Upper lobe of left lung (tissue), 6 donors: ENCODE measurements at places on chromosomes 4 and X.

DNA sequence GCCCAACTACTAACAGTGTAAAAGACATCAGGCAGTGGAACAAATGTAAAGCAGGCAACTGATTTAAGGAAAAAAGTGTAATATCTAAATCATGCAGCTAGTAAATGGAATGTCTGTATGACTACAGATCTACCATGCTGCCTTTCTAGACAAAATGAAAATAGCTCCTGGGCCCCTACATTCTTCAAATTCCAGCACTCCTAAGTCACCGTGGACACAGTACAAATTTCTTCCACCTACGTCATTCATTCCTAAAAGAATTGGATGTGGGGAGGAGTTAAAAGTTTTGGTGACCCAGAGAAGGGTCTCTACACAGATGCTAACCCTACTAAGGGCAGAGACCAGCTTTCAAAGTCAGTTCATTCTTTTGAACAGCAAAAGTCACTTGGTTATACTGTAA lies 137.2 kb upstream of the ARHGEF9 start:
- no peak for DNase-seq

GRCh38 chr4:173503330-173504180 lies 26.5 kb downstream of the HAND2 start:
- DNase-seq, result no peak

GRCh38 chr4:1289207-1290164 lies at the start of gene MAEA:
MAEA (plus strand) TSS chr4:1289891; CDS start chr4:1289914, 23 bp downstream.
- peak; percentile 95 for DNase-seq

DNA sequence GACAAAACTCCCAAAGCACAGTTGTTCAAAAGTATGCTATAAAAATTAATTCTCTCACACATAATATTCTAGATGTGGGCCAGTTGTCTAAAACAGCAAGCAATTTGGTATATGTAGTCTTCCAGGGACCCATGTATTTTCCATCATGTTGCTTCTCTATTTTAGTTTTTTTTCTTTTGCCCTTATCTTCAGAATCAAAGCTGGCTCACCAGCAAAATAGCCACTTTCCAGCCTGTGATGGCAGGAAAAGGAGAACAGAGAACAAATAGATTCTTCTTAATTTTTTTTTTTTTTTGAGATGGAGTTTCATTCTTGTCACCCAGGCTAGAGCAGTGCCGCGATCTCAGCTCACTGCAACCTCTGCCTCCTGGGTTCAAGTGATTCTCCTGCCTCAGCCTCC lies 680.8 kb upstream of the TENM3 start:
- DNase-seq, result no peak

- DNase-seq, result no peak
Observed at GRCh38 chr4:29536745-29537144, 1183.4 kb upstream of the PCDH7 start.

DNA sequence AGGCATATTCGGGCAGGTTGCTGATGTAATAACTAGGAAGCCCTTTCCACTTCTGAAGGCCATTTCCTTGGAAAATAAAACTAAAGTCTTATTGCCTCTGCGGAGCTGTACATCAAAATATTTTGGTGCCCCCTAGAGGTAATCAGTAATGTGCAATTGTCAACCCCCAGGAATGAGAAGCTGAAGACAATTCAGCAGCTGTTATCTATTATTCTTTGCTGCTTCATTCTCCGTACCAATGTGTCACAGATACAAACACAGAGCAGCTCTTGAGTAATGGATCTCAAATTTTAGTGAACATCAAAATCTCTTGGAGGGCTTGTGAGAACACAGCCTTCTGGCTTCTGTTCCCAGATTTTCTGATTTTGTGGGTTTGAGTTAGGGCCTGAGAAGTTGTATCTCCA lies 3.5 kb upstream of the SLIT2 start:
- no peak for DNase-seq

DNA sequence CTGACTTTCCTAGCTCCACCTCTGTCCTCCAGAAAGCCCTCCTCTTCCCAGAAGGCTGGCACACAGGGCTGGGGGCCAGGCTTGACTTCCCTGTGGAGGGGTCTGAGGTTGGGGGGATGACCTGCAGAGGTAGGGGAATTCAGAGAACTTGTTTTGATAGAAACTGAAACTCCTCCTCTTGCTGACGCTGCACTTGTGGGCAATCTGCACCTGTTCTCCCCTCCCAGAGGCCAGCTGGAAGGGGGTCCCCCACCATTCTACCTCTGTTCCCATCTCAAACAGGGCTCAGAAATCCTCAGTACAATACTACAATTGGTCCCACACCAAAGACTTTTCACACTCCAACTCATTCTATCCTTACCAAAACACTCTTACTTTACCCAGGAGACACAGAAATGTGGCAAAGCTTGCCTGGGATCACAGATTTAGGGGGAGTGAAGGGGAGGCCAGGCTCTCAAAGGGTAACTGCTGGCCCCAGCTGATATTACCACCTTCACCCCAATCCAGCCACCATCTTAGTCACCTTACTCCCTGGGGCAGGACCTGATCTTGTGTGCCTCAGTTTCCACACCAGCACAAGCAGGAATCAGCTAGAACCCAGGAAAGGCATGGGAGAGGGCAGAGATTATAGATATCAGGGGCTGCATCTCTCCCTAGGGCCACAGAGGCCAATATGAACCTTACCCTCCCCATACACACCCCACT lies 18.5 kb downstream of the OTUD5 start:
- DNase-seq, result no peak

DNA sequence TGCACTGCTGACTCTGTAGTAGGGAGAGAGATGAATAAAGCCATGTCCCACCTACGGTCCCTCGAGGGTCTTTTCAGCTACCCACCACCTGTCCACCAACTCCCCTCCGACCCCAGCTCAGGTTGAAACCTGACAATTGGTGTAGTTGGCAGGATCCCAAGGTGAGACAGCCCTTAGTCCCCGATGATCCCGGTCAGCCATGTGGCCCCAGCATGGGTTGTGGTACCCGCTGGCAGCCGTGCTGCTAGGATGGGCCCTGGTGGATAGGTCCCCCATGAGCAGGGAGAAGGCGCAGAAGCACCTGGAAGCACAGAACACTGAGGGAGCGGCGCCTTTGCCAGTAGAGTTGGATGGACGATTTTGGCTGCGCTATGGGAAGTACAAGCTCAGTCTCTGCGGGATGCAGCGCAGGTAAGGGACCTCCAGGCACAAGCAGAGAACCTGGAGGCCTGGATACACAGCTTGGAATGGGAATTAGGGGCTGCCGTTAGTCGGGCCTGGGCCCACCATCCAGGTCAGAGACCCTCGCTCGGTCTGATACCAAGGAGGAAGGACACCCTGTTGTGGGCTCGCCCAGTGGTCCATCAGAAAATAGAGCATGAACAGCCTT lies 694.6 kb upstream of the AGA start:
- DNase-seq, result peak; percentile 42

DNA sequence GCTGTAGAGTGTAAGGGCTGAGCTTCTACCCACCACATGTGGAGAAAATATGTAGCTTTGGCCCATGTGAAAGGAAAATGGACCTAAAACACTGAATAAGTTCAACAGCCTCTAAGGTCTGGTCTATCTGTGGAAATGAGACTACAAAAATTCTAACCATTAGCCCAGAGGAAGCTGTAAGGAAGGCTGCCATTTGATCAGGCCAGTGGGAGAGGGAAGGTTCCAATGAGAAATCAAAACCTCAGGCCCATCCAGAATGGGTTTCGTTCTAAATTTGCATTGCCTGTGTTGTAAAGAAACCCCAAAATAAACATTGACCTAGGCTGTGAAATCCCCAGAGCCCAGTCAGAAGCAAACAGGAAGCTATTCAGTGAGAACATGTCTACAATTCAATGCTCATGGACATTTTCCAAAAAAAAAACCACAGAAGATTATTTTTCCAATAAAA lies 320.4 kb upstream of the SLC7A11 start:
- no peak for DNase-seq

DNA sequence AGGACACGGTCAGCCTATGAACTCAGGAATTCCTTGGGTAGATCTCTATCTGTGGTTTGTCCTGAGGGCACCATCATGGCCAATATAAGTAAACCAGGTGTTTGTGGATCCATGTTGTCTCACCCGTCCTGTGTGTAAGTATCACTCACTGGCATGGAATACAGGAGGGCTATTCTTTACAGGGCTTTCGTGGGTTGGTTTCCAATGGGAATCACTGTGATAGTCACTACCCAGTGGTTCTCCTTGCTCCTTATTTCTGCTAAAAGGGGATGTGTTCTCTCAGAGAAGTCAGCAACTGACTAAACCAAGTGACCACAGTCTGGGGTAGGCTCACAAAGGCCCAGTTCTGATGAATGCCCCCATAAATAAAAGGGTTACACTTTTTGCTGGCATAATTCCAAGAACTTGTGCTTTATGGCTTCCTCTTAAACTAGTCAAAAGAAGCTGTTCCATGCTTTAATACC lies 236.7 kb upstream of the JADE1 start:
- no peak for DNase-seq

- DNase-seq, result no peak
Observed at GRCh38 chr4:29423836-29424721, 1296.1 kb upstream of the PCDH7 start.

GRCh38 chrX:2435465-2435864 lies 65.3 kb downstream of the DHRSX start:
- DNase-seq, result no peak

DNA sequence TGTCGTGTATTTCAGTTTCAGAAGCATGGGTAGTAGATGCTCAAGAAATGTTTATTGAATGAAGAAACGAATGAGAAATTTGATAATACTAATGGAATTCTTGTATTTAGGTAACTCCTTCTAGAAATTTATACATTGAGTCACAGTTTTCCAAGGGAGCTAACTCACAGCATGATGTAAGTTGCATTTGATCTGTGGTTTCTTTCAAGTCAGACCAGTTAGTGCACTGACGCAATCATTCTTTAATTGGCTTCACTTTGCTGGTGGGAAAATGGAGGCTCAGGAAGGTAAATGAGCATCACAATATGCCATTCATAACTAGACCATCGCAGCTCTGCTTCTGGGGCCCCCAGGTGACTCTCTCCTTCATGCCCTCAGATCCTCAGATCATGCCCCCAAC lies 17.3 kb upstream of the CWH43 start:
- DNase-seq, result no peak

DNA sequence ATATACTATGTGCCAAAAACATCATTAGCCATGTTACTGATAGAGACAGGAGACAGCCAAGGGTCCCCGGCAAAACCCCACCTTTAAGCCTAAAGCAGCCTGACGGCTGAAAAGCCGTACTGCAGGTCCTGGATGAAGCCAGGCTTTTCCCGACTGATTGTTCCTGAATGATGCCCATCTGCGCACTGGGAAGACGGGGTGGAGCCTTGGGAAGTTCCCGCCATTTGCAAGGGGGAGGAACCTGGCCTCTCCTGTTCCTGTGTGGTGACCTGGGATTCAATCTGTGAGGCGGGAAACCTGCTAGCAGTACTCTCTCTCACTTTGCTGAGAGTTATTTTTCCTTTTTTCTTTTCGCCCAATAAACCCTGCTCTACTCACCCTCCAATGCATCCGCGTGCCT lies 15.1 kb upstream of the CAMK2D start:
- no peak for DNase-seq

DNA sequence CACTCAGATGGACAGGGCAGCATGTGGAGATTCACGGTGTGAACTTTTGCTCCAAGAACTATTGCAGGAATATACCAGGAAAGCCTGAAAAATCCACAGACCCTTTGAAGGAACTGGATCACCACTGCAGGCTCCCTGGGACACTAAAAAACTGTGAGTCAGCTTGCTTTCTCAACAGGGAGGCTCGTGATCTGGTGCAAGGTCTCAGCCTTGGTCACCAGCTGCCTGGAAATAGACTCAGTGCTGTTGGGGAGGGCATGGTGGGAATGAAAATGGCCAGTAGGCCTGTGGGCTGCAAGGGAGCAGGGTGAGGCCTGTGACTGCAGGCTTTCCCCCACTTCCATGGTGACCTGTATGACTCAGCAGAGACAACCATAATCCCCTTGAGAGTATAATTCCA lies 426.4 kb upstream of the RPS6KA3 start:
- DNase-seq, result no peak

DNA sequence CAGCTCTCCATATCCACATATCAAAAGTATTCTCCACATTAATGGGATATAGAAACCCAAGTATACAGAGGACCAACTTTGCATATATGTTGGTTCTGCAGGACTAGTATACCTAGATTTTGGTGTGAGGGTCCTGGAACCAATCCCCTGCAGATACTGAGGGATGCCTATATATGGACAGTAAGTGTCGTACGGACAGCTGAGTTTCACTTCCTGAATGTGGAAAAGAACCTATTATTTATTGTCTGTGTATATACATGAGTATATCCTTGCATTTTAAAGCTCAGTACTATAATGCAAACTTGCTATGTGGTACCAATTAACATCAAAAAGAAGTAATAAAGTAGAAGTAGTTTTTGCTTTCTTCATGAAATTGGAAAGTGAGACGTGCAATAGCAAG lies 101.9 kb downstream of the FBXW7 start:
- no peak for DNase-seq

DNA sequence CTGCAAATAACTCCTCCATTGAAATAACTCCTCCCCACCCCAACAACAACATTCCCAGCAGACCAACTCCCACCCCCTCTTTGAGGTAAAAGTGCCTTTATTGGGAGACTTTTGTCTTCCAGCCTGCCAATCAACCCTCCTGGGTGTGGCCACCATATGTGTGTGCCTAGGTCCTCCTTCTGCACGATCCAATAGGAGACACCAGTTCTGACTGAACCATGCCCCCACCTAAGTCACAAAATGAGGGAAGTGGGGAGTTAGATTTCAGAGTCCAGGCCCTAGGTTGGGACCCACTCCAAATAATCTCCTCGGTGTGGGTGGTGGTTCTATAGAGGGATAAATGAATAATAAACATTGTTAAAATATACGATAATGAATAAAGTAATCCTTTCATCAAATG lies 3.0 kb downstream of the PLP2 start:
- DNase-seq, result no peak

GRCh38 chr4:184826691-184827270 lies 1.0 kb upstream of the ACSL1 start:
- no peak for DNase-seq

- no peak for DNase-seq
Observed at GRCh38 chrX:128698573-128699181, 646.5 kb upstream of the ACTRT1 start.

DNA sequence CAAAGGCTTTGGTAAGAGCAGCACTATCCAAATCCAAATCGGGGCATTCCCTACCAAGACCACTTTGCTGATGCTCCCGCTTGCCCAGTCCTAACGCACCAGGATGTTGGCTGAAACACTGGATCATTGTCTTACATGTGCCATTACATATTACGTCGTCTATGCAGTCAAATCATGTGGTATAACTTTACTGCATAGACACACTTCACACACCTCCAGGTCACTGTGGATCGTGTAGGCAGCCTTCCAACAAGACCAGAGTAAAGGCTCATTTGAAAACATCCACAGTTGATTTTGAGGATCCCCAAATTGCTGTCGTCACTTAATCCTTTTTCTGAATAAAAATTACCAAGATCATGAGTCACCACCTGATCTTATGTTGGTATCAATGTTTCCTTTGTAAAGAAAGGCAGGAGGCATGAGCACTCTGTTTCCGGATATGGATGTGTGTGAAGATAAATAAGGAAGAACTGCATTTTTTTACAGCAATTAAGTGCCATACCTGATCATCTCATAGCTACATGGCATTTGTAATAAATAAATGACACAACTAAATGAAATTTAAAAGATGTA lies 18.5 kb downstream of the TENM3 start:
- no peak for DNase-seq

- no peak for DNase-seq
Observed at GRCh38 chr4:111997785-111998184, 147.5 kb upstream of the FAM241A start.
